ENCODE measurements at places on chromosomes 1 and 21. TPM values are rescaled to one million over a fixed set of nuclear protein-coding genes. Genes with fewer than 3 reads are reported as not detected.

Gene CYB5RL
- total RNA-seq, result 7.0 TPM

Gene DMRTA2
- not detected for total RNA-seq

Gene RAB42
- 1.3 TPM for total RNA-seq

Gene OVAAL
- not detected for total RNA-seq

Gene PLA2G5
- total RNA-seq, result not detected

Data from chondrocyte (in vitro differentiated cells).